ENCODE measurements at places on chromosomes 5 and 9.

- no peak for DNase-seq
Measured at GRCh38 chr9:98210435-98210834, 18.0 kb upstream of the CORO2A start.

DNA sequence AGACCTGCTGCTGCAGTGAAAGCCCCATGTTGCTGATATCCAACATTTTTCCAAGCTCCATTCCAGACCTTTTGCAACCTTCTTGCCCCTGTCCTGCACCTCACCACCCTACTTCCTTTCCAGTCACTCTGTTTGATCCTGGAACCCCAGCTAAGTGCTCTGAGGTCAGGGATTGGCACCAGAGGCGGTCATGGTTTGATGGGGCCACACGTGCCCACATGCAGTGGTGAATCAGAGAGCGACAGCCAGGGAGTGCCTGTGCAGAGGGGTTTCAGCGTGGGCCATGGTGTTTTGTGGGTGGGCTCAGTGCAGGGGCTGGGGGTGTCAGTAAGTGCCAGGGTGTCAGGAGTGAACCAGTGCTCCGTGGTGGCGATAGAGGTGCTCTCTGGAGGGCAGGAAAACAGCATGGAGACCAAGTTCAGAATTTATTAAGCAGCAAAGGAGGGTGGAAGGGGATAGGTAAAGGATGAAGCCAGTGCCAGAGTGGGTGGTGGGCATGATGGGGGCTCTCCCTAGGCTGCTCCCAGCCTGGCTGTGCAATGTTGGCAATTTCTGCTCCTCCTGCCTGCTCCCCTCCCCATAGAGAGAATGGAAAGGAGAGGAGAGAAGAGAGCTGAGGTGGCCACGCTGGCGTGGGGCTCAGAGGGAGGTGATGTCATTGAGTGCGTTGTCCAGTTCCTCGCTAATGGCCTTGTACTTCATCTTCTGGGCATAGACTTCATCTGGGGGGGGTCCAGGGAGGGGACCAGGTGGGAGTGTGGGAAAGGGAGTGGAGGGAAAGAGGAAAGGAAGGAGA is 7.0 kb downstream of the TPM2 start:
- DNase-seq: no peak

DNA sequence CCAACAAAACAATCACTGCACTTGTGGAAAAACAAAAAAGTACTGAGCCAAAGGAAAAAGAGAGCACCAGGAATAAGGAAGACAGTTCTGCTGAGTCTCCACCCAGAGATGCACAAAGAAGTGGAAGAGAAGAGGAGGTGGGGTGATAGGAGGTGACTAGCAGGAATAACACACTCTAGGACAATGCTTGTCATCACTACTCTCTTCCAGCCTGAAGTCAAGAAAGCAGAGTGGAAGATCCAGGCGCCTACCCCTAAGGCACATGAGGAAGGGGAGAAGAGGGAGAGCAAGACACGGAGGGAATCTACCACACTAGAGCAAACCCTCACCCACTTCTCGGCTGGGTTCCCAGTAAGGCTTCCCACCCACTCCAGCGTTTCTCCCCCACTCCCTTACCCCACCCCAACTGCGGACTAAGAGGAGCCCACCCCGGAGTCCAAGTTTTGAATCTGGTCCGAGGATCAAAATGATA is 1.7 kb downstream of the SLIT3 start:
- no peak for DNase-seq

- DNase-seq: no peak
Measured at GRCh38 chr5:4518903-4519672, 621.0 kb upstream of the ADAMTS16 start.

DNA sequence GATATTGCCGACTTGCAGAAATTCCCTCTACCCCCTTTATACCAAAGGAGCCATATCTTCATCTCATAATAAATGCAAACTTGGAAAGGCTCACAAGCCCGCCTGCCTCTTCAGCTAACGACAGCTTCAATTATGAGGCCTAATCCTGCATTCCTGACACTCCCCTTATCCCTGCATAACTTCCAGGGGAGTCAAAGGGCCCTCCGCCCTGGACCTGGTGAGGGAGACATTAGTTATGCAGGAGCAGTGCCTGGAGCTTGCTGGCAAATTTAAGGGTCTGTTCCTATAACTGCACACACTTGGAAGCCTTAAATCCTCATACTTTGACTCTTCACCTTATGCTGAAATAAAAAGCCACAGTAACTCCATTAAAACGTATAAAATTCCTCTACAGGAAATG is 617.9 kb downstream of the BNC2 start:
- DNase-seq: no peak

DNA sequence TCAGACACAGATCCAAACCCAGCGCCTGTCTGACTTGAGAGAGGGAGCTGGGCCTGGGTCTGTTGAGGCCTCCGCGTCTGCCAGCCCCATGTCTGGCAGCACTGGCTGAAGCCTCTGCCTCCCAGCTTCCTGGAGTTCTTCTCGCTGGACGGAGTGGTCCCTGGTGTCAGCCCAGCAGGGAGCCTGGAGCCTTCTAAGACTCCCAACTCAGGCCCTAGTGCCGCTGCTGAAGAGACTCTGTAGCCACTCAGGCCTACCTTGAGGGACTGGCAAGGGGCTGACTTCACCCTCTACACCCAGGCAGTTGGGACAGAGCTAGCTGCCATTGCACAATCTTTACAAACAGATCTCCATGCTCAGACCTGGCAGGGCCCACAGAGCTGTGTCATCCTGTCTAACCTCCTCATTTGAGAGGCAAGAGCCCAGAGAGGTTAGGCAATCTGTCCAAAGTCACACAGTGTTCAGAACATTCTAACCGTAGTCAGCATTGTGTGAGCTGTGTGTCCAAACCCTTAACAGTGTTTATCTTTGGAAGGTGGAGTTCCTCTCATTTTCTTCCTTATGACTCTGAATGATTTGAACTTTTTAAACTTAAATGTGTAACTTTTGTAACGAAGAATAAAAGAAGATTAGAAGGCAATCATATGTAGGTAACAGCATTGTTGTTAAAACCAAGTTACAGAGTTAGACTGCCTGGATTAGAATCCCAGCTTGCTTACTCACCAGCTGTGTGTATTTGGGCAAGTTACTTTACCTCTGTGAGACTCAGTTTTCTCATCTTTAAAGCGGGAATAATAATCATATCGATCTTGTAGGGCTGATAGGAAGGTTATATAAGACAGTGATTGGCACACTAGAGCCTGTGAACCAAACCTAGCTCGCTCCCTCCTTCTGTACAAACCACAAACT is 4.6 kb upstream of the DUSP1 start:
- peak; percentile 95 for DNase-seq

- no peak for DNase-seq
Measured at GRCh38 chr5:17203329-17204132, 13.9 kb upstream of the BASP1 start.

DNA sequence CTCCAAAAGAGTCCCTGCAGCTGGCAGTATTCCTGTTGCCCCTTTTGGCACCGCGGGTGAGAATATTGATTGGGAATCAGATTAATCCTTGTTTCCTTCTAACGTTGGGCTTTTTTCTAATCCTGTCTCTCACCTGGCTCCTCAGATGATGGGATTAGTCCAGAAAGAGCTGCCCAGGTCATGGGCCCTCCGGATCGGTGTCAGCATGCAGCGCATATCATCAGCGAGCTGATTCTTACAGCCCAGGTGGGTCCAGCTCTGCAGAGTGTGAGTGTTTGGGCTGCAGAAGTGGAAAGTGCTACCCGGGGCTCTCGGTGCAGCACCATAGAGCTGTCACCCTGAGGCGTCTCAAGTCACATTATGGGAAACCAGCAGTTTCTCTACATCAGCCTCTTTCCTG is 40.9 kb upstream of the PRDM12 start:
- no peak for DNase-seq

DNA sequence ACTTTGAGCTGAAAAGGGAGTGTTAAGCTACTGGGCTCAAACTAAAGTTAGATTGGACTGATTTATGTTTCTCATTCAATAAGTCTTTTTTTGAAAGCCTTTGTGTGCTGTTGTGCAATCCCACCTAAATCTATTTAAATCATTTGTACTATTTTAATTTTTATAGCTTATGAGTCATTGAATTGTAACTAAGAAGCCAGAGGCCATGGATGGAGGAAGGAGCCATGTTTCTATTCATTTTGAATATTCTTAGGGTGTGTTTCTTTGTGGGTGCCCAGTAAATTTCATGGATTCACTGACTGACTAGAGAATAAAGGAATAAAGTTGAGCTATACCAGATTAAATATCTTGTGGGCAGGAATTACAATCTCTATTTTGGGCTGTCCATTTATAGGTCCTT is 238.5 kb downstream of the KIF4B start:
- DNase-seq: no peak

GRCh38 chr5:144511580-144512072 is 341.0 kb downstream of the KCTD16 start:
- DNase-seq: no peak

DNA sequence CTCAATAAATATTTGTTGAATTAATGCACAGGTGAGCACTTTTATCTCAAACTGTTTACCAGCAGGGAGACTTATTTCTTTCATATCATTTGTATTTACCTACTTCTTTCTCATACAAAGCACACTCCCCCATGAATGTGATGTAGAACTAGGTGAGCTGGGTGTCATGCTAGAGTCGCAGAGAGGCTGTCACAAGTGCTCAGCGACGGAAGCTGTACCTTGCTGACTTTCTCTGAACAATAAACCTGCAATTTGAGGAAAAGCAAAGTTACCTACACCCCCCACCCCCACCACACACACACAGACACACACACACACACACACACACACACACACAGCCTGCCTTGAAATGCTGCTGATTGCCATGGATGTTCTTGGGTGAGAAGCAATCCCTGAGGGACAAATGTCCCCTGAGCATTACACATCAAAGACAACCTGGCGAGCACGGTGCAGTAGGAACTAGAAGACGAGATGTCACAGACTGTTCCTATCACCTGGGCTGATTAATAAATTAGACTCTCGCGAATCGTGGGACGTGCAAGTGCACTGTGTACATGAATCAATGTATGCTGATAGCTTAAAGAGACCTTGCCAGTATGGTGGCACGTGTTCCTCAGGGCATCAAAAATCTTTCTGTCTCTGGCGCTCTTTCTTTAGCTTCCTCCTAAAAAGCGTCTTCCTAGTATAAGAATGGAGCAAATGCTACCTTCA is 66.1 kb downstream of the BRINP1 start:
- no peak for DNase-seq

DNA sequence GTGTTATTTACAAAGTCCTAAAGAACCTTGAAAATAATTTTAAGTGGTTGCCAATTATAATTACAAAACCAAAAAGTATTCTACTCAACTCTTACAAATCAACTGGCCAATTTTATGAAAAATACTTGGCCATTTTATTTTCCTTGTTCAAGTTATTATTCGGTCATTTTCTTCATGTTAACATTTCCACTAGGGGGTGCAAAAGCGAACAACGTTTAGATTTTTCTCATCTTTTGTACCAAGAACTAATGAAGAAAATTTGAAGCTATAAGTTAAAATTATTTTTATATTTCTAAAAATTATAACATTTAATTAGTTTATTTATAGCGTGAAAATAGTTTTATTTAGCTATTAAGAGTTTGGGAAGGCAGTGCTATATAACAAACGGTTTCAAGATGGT is 1453.3 kb downstream of the MAT2B start:
- DNase-seq: no peak

DNA sequence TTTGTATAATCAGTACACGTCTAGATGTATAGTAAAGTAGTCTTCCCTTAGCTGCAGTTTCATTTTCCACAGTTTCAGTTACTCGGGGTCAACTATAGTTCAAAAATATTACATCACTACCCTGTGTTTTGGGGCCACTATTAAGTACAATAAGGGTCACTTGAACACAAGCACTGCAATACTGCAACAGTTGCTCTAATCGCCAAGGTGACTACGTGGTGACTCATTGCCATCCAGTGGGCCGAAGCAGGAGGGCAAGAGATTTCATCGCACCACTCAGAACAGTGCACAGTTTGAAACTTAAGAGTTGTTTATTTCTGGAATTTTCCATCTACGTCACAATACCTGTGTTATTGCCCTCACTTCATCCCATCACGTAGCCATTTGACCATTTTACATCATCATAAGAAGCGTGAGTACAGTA is at the start of gene ARL14EPL:
Gene ARL14EPL, plus strand, starts transcription at position 379 of the 424 bp plus-strand sequence. CDS start 18,994 bp downstream, outside the sequence.
- peak; percentile 73 for DNase-seq

DNA sequence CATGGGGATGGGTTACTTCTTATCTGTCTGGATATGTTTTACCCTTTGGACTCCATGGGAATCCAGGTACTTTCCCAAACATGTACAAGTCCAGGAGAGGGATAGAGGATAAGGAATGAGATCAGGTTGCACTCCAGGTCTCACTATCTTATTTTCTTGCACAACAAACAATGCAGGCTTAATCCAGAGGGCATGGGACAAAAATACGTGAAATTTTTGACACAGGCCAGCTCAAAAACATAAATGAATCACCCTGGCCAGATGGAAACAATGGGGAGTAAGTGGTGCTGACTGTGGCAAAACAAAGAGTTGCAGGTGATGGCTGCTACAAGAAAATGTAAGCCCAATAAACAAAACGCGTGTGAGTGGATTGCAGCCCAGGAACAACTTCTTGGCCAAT is 69.4 kb upstream of the GAS1 start:
- DNase-seq: no peak

DNA sequence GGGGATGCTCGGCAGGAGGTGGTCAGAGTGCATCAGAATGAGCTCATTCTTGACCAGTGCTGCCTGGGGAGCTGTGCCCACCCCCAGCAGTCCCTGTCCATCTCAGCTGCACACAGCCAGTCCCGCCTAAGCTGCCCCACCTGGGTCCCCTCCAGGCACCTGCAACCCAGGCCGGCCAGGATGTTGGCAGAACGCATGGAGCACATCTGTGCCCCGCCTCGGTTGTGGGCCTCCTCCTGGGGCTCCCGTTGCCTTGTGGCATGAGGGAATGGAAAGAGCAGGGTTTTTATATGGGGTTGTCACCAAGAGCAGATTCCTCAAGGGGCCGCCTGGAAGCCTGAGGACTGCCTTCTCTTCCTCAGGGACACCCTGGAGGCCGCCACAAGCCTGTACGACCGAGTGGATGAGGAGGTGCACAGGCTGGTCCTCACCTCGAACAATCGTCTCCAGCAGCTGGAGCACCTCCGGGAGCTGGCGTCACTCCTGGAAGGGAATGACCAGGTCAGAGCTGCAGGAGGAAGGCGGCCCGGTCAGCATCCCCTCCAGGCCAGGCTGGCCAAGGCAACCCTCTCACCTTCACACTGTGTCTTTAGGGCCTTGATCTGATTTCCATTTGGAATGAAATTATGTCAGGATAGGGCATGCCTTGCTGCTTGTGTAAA is 34.8 kb upstream of the LRRC14B start:
- DNase-seq: peak; percentile 40

GRCh38 chr5:16616536-16617273 is at the start of gene RETREG1:
Gene RETREG1, minus strand, starts transcription at chr5:16616997. Its CDS starts 26 bp downstream, at chr5:16616971.
- peak; percentile 16 for DNase-seq

DNA sequence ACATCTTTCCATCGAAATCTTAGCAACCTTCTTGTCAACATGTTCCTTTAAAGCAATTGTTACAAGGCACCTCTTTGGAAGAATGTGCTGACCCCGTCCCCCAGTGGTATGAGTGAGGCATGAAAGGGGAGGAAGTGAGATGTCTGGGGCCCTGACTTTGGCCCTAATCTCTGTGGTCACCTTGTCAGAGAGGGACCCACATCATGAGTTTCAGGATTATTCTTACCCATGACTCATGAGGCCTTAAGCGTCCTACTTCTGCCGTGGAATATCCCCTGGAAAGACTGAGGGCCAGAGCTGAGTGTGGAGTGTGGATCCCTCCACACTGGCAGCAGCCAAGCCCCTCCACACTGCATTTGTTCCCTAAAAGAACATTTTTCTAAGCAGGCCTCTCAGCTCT is 81.2 kb downstream of the FSTL4 start:
- no peak for DNase-seq

GRCh38 chr9:134870746-134871662 is 9.6 kb upstream of the FCN2 start:
- DNase-seq: no peak

GRCh38 chr9:18863791-18864190 is 169.2 kb downstream of the SAXO1 start:
- DNase-seq: no peak

GRCh38 chr9:120783602-120784047 is 9.6 kb downstream of the FBXW2 start:
- no peak for DNase-seq
